ENCODE measurements at places on chromosomes 11 and 22. TPM values are rescaled to one million over a fixed set of nuclear protein-coding genes. Genes with fewer than 3 reads are reported as not detected.

DNA sequence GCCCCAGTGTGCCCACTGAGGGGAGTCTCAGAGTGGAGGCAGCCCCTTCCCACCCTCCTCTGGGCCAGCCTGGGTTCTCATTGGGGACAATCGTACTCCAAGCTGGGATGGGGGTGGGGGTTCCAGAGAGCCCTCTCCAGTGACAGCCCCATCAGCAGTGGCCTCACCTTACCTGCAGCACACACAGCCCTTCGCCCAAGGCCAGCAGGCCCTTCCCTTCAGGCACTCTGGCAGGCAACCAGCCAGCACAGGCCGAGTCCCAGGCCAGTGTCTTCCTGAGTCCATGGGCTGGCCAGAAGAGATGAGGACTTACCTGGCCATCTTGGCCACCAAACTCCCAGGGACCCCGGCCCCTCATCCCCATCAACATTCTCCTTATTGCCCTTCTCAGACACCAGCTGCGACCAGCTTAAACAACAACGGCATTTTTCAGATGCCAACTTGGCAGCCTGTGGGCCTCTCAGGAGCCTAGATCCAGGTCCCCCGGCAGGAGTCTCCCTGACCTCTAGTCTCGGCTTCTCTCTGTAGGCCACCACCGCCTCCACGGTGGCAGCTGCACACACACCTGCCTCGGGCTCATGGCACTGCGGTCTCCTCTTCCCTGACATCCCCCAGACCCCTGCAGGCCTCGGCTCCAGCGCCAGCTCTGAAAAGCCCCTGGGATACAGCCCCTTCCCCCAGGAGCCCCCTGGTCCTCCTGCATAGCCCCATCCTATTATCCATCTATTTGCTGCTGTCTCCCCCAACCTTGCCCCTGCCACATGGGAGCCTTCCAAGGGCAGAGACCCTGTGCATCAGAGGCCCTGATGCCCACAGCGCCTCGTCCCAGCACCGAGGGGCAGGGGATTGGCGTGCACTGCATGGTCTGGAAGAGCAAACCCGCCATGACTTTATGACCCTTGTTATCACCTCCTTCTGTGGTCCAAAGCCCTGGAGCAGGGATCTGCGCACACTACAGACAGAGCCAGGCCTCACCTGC, 111.2 kb upstream of the FGF3 start:
- no peak for DNase-seq

GRCh38 chr11:8758619-8759169, 76.1 kb downstream of the RPL27A start:
- DNase-seq, result no peak

The PDE3B gene
- 1.9 TPM for total RNA-seq

The TSPAN32 gene
- total RNA-seq, result not detected

The SLC22A6 gene
- total RNA-seq, result not detected

GRCh38 chr11:104120493-104121137, 43.3 kb downstream of the PDGFD start:
- peak; percentile 21 for DNase-seq

- DNase-seq, result peak; percentile 98
Measured at GRCh38 chr11:128195057-128195751, 392.2 kb downstream of the ETS1 start.

- DNase-seq, result no peak
Measured at GRCh38 chr11:74989260-74989638, 516 bp downstream of the NEU3 start.

DNA sequence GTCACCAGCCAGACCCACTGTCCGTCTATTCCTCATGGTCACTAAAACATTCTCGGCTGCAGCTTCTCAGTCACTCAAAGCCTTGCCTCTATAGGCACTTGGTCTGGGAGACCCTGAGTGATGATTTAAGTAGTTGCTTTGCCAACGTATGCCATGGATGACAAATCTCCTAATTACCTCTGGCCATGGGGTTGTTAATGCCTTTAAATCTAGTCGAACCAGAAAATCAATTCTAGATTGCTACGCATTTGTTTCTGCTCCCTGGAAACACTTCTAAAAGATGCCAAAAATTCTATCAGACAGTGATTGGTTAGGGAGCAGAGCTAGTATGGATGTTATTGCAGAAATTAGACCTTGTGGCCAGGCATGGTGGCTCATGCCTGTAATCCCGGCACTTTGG, 57.0 kb upstream of the RTL6 start:
- no peak for DNase-seq

The GLB1L3 gene
- total RNA-seq, result not detected

The MS4A6A gene
- 2.9 TPM for total RNA-seq

The OR5B12 gene
- not detected for total RNA-seq

DNA sequence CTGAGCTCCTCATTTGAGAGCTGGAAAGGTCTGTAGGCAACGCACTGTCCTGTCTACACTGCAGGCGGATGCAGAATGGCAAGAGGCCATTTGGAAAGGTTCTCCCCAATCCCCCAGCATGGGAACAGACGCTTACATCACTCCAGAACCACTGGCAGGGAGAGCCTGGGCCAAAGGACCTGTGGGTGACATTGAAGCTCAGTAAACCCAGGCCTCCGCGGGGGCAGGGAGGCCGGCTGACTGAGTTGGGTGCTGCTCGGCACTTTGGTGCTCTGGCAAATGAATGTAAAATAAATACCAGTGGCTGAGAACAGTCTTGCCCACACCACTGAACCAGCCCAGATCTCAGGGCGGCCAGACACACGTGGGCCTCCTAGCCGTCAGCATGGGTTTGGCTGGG, 22.4 kb downstream of the TOM1 start:
- no peak for DNase-seq

GRCh38 chr11:12286606-12287005, 90.8 kb upstream of the PARVA start:
- DNase-seq, result no peak

GRCh38 chr11:71979602-71980001, 19.1 kb upstream of the IL18BP start:
- DNase-seq, result no peak

All from endothelial cell of umbilical vein (primary cell).